HFF-Myc (cell line): ENCODE measurements at places on chromosomes 16 and 17.

GRCh38 chr17:82018152-82018988 is 4.3 kb downstream of the CENPX start:
- no peak for DNase-seq

GRCh38 chr16:65392806-65393565 is 271.1 kb upstream of the CDH11 start:
- DNase-seq = no peak

DNA sequence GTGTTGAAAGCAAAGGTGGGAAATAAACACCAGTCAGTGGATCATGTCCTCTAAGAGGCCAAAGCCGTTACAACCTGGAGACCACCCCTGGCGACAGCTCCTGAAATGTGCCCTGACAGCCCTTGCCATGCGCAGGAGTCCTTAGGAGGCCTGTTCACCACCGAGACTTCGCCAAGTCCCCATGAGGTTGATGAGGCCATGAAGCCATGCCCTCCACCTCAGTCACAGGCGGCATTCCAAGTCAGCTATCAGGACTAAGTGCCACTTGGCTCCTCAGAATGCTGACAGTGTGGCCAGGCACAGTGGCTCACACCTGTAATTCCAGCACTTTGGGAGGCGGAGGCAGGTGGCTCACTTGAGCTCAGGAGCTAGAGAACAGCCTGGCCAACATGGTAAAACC is 27.1 kb downstream of the ADAM11 start:
- no peak for DNase-seq

DNA sequence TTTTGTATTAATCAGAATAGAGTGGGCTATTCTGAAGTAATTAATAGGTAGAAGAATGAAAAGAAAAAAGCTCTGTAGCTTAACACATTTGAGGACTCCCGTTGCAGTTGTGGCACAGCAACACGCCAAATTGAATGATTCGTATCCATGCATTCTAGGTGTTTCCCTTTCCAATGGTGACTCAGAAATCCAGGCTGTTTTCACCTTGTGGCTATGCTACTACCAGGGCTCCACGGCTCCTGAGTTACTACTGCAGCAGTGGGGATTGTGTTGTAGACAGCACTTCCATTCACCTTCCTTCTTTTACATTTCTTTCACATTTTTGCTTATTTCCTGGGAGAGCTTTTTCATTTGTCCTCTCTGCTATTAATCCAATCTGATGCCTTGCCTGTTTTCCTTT is 1616.4 kb downstream of the CDH8 start:
- DNase-seq = no peak

DNA sequence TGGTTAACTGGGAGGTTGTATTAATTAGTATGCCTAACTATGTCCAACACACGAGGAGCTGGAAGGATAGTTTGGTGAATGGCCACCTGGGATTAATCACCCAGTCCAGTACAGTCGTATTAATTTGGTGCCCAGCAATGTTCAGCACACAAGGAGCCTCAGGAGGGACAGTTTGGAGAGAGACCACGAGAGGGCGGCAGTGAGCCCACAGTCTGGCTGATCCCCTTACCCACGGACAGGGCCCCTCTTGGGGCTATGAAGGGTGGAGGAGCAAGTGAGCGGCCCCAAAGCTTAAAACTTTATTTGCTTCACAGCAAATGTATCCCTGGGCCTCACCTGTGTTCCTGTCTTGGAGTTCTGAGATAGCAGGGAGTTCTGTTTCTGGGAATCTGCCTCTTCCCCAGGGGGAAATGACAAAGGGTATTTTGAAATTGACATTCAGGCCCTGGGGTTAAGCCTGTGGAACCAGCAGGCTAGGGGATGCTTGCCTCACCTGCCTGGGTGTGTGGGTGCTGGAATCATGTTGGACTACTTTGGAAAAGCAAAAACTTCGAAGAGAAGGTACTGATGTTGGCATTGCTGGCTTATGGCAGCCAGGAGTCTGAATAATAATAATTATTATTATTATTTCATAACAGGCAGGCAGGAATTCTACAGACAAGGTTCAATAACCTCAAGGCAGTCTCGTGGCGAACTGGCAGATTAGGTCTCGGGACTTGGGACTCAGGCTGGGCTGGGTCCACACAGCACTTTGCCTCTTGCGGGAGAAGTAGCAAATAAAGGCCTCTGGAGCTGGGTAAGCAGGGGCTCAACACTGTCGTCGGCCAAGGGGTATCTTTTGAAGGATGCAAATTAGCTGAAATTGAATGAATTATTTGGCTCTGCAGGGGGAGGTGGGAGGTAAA is 227.6 kb upstream of the ASIC2 start:
- DNase-seq = peak; percentile 0

DNA sequence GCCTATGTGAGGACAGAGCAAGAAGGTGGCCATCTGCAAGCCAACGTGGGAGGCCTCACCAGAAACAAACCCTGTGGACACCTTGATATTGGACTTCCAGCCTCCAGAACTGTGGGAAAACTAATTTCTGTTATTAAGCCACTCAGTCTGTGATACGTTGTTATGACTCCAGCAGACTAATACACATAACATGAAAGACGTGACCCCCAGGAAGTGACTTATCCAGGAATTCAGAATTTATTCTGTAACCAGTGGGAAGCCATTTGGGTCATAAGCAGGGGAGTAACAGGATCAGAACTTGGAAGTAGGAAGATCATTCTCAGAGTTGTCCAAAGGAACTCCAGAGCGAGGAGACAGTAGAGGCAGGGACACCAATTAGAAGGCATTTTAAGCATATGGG is 12.5 kb upstream of the GINS3 start:
- no peak for DNase-seq

GRCh38 chr17:35103271-35103670 is 16.4 kb downstream of the RAD51D start:
- DNase-seq = no peak

GRCh38 chr16:31435341-31436220 is 7.0 kb downstream of the ZNF843 start:
- DNase-seq = no peak

DNA sequence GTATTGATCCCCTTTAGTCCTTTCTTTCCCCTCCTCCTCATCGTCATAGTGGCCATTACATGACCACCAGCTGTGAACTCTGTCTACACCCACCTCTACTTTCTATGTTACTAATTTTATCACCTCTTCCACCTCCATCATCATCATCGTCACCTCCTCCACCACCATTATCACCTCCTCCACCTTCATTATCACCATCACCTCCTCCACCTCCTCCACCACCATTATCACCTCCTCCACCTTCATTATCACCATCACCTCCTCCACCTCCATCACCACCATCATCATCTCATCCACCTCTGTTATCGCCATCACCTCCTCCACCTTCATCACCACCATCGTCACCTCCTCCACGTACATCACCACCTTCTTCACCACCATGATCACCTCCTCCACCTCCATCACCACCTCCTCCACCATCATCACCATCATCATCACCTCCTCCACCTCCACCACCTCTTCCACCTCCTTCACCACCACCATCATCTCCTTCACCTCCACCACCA is 25.8 kb downstream of the ADGRG5 start:
- no peak for DNase-seq

DNA sequence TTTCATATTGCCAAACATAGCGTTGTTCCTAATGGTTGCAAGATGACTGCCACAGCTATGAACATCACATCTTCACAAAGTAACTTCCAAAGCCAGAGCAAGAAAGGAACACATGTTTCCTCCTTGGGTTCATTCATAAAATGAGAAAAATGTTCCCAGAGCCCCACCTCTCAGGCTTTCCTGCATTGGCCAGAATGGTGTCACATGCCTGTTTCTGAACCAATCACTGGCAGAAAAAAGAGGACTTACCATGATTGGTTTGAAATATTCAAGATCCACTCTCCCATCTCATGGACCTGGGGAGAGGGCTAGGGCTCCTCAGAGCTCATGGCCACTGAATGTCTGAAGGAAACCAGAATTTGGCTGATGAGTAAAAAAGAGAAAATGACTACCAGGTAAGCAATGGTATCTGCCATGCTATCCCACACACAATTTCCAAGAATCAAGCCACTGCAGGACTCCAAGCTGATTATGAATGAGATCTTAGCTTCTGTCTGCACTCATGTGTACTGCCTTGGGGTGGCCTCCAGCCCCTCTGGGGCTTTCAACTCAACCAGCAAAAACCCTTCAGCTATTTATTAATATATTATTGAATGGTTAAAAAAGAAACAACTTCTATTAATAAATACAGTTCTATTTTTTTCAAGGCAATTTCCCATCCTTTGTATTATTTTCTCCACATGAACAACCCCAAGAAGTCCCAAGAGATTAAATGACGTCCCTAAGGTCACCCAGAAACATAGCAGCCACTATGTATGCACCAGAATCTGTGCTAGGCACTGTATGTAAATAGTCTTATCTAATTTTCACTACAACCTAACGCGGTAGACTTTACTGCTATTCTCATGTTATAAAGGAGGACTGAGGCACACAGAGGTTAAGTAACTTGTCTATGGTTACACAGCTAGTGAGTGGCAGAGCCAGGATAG is 61.4 kb upstream of the TMC5 start:
- DNase-seq = no peak

GRCh38 chr17:77571155-77571981 is 387.1 kb upstream of the TNRC6C start:
- no peak for DNase-seq

- no peak for DNase-seq
Measured at GRCh38 chr17:48368352-48368908, 61.6 kb downstream of the SKAP1 start.

- DNase-seq = no peak
Measured at GRCh38 chr16:74450967-74451760, 29.9 kb upstream of the CLEC18B start.

GRCh38 chr17:10557422-10557821 is 8.0 kb upstream of the MYH2 start:
- no peak for DNase-seq
